ENCODE measurements at places on chromosomes 16 and 17.
A peak's percentile ranks its signal among the peaks of the same experiment; 100 is the strongest.

- peak; percentile 66 for DNase-seq
These were observed 64.2 kb downstream of the PITPNC1 start for GRCh38 chr17:67441052-67441895.

GRCh38 chr17:56988901-56989572, 11.1 kb downstream of the SCPEP1 start:
- no peak for DNase-seq

DNA sequence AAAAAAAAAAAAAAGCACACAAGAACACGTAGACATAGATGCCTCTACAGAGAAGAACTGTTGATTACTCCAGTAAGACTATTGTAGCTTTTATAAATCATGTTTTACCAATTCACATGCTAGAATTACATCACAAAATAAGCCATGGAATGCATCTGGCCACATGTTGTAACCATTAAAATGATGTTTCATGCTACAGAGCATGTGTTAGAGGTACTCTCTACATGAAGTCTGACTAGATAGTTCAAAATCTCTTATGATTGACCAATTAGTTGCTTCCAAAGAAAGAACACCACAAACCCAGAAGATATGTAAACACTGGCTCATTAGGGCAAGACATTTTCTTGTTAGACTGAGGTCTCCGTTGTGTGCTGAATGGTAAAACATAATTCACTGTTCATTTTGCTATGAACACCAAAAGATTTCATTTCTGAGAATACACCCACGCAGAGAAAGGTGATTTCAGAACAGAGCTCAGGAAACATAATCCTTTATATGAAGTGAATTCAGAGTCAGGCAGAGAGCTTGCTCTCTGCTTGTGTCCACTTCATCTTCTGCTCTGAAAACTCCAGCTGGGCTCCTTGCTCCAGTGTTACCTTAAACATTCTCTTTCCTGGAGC, 411.4 kb upstream of the SOX9 start:
- DNase-seq: peak; percentile 19

- DNase-seq: no peak
These were observed 275.1 kb upstream of the TBX2 start for GRCh38 chr17:61124562-61124961.

GRCh38 chr17:46821482-46822387, 3.2 kb upstream of the WNT3 start:
- DNase-seq: no peak

DNA sequence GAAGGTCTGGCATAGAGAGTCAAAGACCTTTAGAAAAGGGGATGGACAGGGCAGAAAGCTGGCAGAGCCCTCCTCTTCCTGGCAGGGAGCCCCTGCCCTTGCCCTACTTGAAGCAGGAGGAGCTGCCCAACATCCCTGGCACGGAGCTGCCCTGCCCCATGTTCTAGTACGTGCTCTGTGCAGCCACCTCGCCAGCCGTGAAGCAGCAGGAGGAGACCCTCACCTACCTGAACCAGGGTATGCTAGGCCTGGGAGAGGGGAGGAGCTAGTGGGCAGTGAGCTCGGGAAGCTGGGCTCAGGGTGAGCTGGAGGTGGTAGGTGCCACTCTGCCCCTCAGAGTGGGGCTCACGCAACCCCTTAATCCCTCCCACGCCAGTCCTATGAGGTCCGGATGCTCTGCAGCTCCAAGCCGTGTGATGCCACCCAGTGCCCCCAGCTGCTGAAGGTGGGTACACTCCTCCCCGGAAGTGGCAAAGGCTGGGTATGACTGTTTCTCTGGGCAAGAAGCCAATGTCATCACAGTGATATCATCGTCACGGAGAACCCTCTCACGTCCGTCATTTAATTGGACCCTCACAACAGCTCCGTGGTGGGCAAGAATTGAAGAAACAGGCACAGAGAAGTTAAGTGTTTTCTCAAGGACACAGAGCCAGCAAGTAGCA, 12.7 kb upstream of the STAC2 start:
- DNase-seq: no peak

DNA sequence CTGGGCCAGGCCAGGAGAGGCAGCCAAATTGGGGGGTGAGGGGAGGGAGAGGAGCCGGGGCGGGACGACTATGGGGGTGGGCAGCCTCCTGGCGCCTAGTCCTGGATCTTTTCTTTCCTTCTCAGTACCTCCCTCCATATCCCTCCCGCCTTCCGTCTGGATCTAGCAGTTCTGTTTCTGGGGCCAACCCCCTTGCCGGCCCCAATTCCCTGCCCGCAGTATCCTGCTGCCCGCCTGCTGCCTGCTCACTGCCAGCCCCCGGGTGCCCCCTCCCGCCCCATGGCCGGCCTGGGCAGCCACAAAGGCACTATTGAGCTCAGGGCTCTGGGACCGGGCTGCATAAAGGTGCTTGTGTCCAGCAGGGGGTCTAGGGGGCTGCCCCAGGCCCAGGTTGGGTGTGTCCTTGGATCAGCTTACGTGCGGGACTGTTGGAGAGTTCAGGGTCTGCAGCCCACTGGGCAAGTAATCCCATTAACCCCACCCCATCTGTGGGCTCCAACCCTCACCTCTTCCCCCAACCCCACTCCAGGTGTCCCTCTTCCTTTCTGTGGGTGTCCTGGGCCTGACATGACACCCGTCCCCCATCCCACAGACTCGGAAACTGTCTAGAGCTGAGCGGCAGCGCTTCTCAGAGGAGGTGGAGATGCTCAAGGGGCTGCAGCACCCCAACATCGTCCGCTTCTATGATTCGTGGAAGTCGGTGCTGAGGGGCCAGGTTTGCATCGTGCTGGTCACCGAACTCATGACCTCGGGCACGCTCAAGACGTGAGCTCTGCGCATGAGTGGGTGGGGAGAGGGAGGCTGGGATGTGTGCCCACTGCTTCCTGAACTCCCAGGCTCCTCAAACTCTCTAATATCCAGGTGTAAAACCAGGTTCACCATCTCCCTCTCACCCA, 2.0 kb downstream of the WNK4 start:
- peak; percentile 72 for DNase-seq
